ENCODE measurements at places on chromosomes 4 and X. TPM values are rescaled to one million over a fixed set of nuclear protein-coding genes. Genes with fewer than 3 reads are reported as not detected.

The TBX22 gene
- total RNA-seq = not detected

The NCAPG gene
- 0.77 TPM for total RNA-seq

The SPANXN4 gene
- total RNA-seq = not detected

The RNF175 gene
- 0.15 TPM for total RNA-seq

The CRLF2 gene
- total RNA-seq = 0.46 TPM

The FAM184B gene
- 0.18 TPM for total RNA-seq

The USP17L25 gene
- total RNA-seq = not detected
